ENCODE measurements at places on chromosomes 4 and X.

- DNase-seq = no peak
Measured at GRCh38 chr4:123102897-123103471, 180.6 kb upstream of the NUDT6 start.

DNA sequence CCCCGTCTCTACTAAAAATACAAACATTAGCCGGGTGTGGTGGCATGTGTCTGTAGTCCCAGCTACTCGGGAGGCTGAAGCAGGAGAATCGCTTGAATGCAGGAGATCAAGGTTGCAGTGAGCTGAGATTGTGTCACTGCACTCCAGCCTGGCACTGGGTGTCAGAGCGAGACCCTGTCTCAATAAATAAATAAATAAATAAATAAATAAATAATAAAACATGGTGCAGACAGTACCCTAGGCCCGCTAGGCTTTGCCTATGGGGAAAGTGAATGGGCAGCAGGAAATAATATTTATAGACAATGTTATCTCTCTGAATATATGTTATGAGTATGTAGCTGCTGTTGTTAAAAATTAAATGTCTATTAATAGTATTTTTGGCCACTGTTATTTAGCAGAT lies 130.4 kb downstream of the LARP7 start:
- DNase-seq = no peak

GRCh38 chrX:73932522-73932921 lies 369.5 kb downstream of the CHIC1 start:
- DNase-seq = no peak

DNA sequence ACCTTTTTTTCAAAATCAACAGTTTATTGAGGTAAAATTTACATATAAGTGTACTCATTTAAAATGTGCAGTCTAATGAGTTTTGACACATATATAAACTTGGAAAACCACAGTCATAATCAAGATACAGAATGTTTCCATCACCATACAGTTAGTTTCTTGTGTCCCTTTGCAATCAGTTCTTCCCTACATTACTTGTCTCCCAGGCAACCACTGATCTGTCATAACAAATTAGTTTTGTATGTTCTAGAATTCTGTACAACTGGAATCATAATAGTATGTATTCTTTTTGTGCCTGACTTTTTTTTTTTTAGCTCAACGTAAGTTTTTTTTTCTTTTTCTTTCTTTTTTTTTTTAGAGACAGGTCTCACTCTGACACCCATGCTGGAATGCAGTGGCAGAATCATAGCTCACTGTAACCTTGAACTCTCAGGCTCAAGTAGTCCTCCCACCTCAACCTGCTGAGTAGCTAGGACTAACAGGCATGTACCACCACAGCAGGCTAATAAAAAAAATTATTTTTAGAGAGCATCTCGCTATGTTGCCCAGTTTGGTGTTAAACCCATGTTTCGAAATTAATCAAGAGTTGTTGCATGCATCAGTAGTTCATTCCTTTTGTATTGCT lies 26.9 kb downstream of the ARFIP1 start:
- no peak for DNase-seq

- peak; percentile 72 for DNase-seq
Measured at GRCh38 chrX:7115557-7115956, 32.0 kb upstream of the STS start.

DNA sequence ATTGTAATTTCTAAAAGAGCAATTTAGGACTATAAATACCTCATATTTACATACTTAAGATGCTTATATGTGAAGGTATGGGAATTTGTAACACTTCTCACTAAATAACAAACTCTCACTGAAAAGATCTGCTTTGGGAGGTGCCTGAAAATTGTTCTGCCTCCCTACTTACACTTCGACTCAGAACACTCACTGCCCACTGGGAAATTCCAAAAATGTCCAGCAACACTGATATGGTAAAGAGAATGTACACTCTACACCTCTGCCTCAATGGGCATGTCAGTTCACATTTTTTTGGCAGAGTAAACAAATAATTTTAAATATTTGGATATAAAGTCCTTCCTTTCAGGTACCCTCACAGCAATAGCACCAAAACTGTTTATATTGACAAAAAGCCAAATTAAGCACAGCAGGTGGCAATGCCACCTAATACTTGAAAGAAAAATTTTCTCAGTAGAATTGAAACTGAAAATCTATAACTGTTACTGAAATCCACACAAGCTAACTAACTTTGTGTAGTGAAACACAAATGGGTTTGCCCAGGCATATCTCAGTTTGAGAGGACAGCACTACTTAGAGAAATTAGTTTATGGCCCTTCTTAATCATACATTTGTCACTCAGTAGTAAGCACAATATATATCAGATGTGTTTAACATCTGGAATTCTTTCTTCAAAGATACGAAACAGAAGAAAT lies 67.1 kb downstream of the PRDM5 start:
- DNase-seq = peak; percentile 30

DNA sequence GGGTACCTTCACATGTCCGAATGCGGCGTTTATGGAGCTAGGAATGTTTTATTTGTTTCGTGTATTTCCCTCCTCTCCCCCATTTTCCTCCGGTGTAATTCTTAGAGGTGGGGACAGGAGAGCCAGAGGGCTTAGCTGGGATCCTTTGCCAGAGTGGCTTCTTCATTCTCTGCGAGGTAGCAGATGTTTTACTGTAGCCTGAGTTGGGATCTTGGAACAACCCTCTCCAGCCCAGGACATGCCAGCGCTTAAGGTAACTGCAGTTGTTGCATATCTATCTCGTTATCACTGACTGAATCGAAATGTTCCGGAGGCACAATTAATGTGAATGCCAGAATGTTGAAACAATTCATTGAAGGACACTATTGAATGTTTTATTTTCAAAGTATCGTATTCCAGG lies 59.0 kb upstream of the DYNLT3 start:
- no peak for DNase-seq

- DNase-seq = no peak
Measured at GRCh38 chr4:25513814-25514213, 136.8 kb downstream of the ANAPC4 start.

GRCh38 chr4:98611677-98612317 lies 46.6 kb downstream of the TSPAN5 start:
- no peak for DNase-seq

GRCh38 chrX:49247916-49248811 lies 12.9 kb downstream of the CCDC22 start:
- DNase-seq = no peak

DNA sequence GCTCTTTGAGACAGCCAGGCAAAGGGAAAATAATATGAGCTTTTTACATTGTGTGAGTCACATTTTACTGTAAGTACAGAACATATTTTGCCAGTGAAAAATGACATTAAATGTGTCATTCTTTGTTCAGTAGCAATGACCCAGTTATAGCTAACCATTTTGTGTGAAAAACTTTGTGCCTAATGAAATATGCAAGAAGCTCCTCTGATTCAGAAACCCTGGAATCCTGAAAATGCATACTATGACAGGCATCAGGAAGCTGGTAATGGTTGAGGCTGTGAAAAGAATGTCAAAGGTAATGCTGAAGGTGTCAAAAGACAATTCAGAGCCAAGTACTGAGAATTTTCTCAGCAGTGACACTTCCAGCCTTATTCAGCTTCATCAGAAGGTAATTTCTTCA lies 549.5 kb upstream of the SMIM31 start:
- no peak for DNase-seq

- DNase-seq = no peak
Measured at GRCh38 chr4:118935819-118936218, 47.2 kb downstream of the SYNPO2 start.

DNA sequence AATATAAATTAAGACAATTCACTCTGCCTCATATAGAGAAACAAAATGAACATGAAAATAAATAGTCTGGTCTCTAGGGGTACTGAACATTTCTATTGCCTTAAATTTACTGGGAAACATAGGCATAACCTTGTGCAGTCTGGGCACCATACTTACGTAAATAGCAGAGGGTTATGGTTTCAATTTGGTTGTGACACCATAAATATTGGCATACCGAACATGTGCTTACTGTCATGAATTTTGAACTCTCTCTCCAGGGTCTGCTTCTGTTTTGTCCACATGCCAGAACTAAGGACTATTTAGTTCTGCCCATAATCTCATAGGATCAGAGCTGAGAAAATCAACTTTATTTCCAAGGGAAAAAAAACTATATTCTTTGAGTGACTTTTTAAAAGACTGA lies 17.6 kb downstream of the PDGFC start:
- DNase-seq = no peak

DNA sequence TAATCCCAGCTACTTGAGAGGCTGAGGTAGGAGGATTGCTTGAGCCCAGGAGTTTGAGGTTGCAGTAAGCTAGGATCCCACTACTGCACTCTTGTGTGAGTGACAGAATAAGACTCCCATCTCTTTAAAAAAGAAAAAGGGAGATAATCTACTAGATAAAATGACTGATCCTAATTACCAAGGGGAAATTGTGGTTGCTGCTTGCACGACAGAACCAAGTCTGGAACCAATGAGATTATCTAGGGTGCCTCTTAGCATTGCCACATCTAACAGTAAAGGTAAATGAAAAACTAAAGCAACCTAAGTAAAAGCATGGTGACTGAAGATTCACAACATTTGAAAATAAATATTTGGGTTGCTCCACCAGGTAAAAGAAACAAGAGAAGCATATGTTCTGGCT lies 185.1 kb downstream of the PDHA2 start:
- DNase-seq = no peak

DNA sequence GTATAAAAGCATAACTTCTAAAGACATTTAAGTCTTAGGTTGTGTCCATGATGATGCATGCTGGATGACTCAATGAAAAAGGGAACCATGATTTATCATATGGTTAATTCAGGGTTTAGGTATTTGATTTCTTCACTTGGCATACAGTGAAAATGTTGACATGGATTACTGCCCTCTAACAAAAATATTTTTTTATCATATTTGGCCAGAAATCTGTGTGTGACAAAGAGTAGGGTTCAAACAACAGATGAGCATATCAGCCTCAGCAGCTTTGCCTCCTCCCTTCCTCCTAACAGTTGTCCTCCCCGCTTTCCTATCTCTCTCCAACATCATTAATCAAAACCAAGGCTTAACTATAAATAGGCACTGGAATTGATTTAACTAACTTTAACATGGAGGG lies 46.3 kb downstream of the ARHGAP6 start:
- DNase-seq = no peak

GRCh38 chr4:5678977-5679376 lies 29.4 kb downstream of the EVC2 start:
- no peak for DNase-seq

GRCh38 chrX:119475389-119476101 lies 7.3 kb downstream of the SLC25A5 start:
- no peak for DNase-seq

GRCh38 chr4:6681191-6681590 lies 12.5 kb upstream of the S100P start:
- DNase-seq = no peak

- no peak for DNase-seq
Measured at GRCh38 chr4:88857588-88857987, 160.0 kb upstream of the NAP1L5 start.

DNA sequence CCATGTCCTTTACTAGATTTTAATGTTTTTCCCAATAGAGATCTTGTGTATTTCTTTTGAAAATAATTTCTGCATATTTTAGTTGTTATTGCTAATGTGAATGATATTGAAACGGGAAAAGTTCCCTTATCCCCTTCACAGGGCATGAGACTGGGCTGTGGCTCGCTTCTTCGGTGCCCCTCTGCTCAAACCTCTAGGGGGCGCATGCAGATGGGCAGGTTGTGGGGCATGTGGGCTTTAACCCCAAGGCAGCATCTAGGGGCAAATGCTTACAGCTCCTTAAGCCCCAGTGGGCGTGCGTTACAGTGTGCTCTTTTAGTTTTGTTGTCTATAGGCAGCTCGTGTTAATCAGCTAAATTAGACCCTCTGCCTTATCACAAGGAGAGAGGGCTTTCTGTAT lies 194.7 kb downstream of the OPHN1 start:
- no peak for DNase-seq

DNA sequence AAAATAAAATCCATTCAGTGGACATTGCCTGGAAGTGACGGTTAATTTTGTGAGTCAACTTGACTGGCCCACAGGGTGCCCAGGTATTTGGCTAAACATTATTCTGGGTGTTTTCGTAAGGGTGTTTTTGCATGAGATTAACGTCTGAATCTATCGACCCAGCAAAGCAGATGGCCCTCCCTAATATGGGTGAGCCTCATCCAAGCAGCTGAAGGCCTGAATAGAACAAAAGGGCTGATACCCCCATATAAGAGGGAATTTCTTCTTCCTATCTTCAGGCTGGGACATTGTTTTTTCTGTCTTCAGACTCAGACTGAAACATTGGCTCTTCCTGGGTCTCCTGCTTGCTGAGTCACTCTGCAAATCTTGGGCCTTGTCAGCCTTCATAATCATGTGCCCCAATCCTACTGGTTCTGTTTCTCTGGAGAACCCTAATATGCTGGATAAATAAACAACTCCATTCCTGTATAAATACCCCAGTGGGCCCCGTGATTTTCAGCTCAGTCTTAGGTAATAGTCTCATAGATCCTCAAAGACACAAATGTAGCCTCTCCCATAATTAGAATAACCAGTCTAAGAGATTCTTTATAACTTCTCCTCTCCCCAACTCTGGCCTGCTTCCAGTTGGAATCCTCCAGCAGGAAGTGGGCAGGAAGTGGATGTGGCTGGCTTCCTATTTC lies 33.1 kb upstream of the DDX3X start:
- no peak for DNase-seq
